Mesenteric fat pad (tissue), 1 donor: ENCODE measurements at places on chromosomes 2 and 18. TPM values are rescaled to one million over a fixed set of nuclear protein-coding genes. Genes with fewer than 3 reads are reported as not detected.

Gene ASB18
- total RNA-seq = not detected

Gene TLX2
- not detected for total RNA-seq

Gene SCG2
- total RNA-seq = 0.19 TPM

Gene DCDC2C
- total RNA-seq = not detected

Gene ATP6V1C2
- 1.4 TPM for total RNA-seq

Gene CTIF
- 196 TPM for total RNA-seq

DNA sequence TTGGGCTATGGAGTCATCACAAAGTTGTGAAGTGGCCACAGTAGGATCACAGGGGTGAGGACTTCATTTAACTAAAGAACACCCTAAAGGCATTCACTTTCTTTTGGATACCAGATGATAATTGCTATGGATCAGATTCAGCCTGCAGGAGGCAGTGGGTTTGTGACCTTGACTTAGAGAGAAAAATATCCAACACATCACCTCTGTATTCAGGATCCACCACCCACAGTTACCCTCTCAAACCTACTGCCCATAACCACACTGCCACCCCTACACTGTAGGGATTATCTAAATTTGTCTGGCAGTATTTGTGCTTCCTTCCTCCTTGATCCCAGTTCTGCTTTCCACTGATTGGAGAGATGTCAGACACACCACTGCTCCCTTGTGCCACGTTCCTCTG is 269.4 kb downstream of the MYCN start:
- no peak for DNase-seq

DNA sequence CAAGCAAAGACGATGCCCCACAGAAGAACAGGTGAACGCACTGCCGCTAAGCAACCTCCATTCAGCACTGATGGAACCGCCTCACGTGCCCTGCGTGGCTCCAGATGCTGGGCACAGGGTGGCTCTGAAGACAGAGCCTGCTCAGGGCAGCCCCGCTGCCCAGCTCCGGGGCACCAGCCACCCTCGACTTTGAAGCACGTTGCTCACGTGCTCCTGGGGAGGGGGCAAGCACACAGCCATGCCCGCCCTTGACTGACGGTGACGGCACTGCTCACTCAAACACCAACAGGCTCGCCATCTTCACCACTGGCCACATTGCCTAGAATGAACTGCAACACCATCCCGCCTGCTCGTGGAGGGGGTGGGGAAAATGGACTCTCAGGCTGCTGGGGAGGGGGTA is 251.3 kb downstream of the HDAC4 start:
- DNase-seq = peak; percentile 88

DNA sequence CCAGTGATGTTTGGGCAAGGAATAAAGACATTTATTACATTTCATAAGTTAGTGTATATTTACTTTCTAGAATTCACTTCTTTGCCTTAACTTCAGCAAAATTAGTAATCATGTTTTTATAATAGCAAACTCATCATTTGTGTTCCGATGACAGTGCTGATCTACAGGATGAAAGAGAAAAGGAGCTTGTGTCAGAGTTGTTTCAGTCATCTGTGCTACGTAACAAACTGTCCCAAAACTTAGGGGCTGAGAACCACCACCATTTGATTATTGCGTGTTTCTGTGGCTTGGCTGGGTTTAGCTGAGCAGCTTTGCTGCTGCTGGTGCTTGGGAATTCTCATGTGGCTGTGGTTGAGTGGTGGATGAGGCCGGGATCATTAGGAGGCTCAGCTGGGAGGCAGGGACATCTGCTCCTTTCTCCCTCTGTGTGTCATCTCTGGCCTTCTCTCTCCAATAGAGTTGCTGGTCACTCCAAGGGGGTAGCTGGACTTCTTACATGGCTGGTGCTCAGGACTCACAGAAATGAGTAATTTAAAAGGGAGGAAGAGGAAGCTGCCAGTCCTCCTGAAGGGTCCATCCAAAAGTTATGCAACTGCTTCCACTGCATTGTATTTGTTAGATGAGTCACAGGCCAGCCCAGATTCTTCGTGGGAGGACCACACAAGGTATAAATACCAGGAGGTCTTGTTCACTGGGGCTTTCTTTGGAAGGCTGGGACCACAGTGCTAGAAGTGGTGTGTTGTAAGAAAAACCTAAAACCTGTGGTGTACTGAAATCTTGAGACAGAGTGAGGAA is 43.4 kb upstream of the HAAO start:
- peak; percentile 73 for DNase-seq

DNA sequence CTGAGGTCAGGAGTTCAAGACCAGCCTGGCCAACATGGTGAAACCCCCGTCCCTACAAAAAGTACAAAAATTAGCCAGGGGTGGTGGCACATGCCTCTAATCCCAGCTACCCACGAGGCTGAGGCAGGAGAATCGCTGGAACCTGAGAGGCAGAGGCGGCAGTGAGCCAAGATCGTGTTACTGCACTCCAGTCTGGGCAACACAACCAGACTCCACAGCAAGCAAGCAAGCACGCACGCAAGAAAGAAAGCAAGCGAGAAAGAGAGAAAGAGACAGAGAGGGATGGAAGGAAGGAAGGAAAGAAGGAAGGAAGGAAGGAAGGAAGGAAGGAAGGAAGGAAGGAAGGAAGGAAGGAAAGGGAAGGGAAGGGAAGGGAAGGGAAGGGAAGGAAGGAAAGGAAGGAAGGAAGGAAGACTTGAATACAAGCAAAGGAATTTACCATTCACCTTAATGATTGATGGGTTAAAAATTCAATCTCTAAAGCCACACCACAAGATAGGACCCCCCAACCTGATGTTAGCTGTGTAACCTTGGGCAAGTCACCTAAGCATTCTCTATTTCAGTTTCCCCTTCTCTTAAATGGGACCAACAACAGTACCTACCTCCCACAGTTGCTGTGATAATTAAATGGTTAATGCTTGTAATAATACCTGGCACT is 181.7 kb downstream of the ATAD2B start:
- no peak for DNase-seq

DNA sequence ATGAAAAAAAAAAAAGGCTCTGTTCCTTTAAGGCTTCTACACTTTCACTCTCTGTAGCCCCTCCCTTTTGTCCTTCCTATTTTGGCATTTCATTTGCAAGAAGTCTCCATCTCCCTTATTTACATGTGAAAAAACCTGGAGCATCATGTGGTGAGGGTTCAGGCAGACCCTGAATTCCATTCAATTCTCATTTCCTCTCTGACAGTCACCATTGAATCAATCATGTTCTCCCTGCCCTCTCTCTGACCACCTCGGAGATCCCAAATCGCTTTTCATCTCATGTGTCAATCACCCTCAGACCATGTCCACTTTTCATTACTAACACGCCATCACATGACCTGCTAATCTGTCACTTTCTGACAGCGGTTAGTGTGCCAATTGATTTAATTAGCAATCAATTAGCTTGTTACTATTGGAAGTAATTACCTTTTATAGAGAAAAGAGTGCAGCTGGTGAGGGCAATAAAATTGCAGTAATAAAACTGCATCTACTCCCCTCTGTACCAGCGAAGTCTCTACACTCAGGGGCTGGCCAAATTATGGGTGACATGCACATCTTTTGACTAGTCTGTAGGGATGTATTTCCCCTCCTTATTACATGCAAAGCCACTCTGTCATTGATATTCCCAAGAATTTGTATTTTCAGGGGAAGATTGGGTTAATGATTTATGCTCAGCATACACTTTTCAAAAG is 317.4 kb downstream of the EN1 start:
- no peak for DNase-seq

DNA sequence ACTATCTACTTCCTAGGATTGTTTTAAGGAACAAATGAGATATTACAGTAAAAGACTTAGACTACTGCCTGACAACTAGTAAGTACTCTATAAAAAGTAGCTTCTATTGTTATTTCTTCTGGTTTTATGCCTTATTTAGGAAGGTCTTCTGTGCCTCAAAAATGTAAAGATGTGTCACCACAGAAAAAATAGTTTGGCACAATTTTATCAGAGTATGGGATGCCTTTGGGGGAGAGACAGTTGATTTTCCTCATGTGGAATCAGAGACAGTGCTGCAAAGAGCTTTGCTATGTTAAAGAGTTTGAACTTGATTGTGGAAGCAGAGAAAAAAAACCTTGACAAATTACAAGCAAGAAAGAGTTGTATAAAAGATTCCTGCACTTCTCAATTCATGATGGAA is 98.4 kb downstream of the EHBP1 start:
- no peak for DNase-seq

- DNase-seq = no peak
These were observed 249.0 kb downstream of the EXOC6B start for GRCh38 chr2:72576861-72577260.

- DNase-seq = no peak
These were observed 250.3 kb downstream of the NRXN1 start for GRCh38 chr2:50781646-50782045.

- no peak for DNase-seq
These were observed 102.2 kb downstream of the VIT start for GRCh38 chr2:36798724-36799123.

DNA sequence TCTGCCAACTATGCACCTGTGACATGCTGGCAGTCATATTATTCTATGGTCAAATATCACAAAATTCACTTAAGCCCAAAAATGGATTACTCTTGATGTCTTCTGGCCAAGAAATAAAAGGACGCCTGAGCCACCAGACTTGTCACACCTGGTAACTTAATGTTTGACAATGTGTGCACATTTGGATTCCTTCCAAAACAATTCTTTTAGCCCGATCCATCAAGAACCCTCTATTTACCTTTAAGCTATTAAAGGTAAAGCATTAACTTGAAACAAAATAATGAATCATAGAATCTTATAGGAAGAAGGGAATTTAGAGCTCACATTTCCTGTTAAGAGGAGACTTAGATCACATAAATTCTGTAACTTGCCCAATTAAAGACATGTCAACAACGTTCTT is 46.5 kb upstream of the NFU1 start:
- no peak for DNase-seq

GRCh38 chr2:56224316-56224715 is 40.5 kb downstream of the CCDC85A start:
- DNase-seq = no peak

DNA sequence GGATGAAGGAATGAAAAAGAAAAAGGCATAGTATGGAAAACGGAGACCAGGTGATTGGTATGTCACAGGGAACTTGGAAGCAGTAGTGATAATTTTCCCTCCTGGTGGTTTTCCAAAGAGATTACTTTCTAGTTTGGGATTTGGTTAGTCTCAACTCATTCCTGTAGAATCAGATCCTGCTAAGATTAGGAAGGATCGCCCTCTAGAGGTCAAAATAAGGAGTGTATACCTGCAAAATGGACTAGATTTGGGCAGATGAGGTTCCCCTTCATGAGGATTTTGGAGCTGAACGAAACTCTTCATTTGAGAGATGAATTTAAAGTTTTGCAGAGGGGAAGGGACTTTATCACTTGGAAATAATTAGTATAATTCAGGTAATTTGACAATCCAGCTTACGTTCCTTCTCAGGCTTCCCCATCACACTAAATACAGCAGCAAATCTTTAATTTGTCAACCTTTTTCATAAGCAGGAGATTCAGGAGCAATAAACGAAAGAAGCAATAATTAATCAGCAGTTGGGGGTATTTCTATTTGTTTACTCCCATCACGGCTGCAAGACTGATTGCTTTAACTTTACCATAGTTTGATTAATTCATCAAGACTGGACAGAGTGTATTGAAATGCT is 65.2 kb downstream of the CCDC195 start:
- no peak for DNase-seq

GRCh38 chr2:68158134-68158447 is 403 bp downstream of the PNO1 start:
- DNase-seq = no peak

DNA sequence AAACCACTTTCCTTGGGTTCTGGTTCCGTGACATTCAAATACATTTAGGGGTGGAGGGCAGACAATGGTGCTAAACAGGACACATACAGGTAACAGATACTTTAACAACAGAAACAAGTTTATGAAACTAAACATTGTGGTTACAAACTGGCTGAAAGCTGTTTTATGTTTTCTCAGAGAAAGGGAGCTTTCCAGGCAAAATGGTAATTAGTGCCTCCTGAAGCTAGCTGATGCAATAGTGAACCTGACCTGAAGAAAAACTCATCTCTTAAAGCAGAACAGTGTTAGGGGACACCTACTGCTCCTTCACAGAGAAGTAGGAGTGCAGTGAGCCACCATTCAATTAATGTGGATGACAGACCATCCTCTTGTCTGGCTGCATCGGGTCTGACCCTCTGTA is 138.9 kb downstream of the CCDC148 start:
- DNase-seq = no peak

DNA sequence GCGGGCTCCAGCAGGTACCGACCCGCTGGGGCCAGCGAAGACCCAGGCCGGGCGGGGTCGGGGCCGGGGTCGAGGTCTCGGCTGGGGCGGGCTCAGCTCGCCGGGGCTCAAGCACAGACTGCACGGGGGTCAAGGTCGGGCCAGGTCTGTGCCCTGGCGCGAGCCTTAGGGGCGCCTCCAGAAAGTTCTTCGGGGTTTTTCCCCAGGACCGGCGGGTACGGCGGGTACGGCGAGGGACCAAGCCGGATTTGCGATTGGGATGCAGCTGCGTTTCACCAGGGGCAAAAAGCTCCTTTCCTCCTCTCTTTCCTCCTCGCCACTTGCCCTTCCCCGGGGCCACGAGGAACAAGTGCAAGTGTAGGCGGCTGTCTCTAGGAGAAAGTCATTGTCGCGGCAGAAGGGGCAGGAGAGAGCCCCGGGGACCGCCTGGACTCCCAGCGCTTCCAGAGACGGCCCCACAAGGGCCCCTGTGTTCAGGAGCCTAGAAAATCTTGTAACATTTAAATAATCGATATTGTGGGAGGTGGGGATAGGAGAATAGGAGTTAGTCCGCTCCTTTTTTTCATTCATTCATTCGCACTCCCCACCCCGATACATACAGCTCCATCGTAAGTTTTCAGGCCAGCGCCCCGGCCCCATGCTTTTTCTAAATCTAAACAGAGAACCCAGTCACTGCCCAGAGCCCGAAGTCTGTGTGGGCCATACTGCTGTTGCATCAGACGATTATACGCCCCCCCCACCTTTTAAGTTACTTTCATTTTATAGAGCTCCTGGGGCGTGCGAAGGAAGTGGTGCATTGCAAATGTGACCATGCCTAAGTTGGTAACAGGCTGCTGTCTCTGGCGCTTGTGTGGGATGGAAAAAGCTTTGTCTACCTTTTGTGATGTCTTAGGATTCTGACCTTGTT is 679 bp downstream of the PMAIP1 start:
- no peak for DNase-seq

DNA sequence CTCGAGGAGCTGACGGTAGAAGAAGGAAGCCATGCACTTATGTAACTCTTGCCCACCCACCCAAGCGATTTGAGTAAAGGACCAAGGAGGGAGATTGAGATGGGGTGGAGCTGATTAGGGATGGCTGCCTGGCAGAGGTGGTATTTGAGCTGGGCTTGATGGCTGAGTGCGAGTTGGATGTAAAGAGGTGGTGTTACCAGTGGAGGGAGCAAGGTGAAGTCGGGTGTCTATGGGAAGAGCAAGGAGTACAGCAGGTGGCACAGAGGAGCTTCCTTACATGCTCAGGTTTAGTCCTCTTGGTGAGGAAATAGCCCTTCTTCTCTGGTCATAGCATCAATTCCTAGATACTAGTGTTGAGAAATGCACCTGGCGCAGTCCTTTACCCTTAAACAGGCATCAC is 294.2 kb upstream of the SKOR2 start:
- DNase-seq = no peak

GRCh38 chr2:1601471-1602277 is 142.6 kb downstream of the PXDN start:
- no peak for DNase-seq
